ENCODE measurements at places on chromosomes 12 and 14.

GRCh38 chr14:91402771-91403600 lies 14.6 kb downstream of the CCDC88C start:
- no peak for DNase-seq

- no peak for DNase-seq
Observed at GRCh38 chr14:68759017-68759560, 33.8 kb downstream of the ZFP36L1 start.

DNA sequence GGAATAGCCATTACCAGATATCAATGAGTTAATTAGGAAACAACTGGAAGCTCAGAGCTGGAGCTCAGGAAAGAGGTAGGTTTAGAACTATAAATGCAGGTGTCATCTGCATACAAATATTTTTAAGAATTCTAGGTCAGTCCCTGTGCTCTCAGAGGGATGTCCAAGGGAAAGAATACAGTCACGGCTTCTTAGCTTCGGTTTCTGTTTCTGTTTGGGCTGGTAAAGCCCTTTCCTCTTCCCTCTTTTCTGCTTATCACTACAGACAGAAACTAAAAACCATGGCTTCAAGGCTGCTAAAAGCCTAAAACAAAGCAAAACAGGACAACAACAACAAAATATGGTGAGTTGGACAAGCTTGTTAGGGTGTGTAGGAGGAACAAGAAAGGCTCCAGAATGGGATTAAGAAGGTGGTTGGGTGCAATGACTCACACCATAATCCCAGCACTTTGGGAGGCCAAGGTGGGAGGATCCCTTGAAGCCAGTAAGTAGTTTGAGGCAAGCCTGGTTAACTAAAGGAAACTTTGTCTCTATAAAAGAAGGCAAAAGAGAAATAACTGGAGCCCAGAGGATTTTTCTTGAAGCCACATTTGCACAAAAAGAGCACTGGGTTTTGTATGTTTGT lies 113.0 kb downstream of the SEC23A start:
- DNase-seq: no peak

DNA sequence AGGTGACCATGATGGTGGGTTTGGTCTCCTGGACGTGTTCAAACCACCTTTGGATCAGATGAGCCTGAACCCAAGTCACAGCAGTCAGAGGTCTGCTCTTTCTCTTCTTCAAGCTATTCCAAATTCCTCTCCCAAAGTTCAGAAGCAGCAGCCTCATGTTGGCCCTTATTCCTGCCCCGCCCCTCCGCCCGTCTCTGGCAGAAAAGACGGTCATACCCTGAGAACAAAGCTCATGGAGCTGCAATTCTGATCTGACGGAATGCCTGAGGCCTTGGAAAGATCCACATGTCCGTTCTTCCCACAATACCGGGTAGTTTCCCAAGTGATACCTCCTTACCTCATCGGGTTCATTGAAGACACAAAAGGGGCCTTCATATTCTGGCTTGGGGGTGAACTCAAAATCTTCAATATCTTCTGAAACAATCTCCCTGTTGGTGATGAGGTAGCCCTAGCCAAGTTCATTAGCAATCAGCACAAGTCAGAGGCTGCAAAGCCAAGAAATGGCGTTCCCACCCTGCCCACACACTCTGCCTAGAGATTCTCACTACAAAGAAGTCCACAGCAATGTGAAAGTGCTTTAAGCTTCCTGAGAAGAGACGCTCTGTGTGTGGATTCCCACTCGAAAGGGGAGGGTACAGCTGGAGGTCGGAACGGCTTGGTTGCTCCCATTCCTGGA lies 11.2 kb downstream of the POLE start:
- no peak for DNase-seq

- DNase-seq: no peak
Observed at GRCh38 chr14:104843006-104843405, 22.1 kb upstream of the CEP170B start.

GRCh38 chr14:31263485-31264133 lies 56.0 kb upstream of the HECTD1 start:
- no peak for DNase-seq

GRCh38 chr14:75941030-75941429 lies 40.8 kb downstream of the TGFB3 start:
- DNase-seq: no peak

GRCh38 chr14:68884031-68885030 lies 91.5 kb upstream of the ZFP36L1 start:
- DNase-seq: no peak

DNA sequence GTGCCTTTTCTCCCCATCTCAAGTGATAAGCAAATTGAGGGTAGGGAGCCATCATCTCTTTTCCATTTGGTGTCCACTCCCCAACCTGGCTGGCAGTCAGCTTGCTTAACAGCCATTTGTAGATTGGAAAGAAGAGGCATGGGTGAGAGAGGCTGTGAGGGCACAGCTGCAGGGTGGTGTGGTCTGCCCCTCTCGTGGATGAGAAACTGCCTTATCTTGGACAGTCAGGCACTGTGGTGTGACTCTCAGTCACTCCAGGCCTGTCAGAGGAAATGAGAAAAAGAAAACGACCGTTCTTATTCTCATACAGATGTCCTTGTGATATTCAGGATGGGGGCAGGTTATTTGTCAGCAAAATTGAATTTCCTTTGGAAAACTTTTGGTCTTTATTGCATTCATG lies 65.1 kb upstream of the SRSF5 start:
- DNase-seq: no peak

DNA sequence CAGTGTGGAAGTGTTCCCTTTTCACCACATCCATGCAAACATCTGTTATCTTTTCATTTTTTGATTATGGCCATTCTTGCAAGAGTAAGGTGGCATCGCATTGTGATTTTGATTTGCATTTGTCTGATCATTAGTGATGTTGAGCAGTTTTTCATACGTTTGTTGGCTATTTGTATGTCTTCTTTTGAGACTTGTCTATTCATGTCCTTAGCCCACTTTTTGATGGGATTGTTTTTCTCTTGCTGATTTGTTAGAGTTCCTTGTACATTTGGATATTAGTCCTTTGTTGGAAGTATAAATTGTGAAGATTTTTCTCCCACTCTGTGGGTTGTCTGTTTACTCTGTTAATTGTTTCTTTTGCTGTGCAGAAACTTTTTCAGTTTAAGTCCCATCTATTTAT lies 244.5 kb upstream of the PRICKLE1 start:
- DNase-seq: no peak

All from activated T-cell treated with anti-CD3 and anti-CD28 coated beads, Interleukin-2, amount 50 U/mL, for 24 hours (primary cell).